Activated naive CD4-positive, alpha-beta T cell treated with anti-CD3 and anti-CD28 coated beads for 36 hours (primary cell): ENCODE measurements at places on chromosomes 1 and 21. TPM values are rescaled to one million over a fixed set of nuclear protein-coding genes. Genes with fewer than 3 reads are reported as not detected.

- H3K4me1 ChIP-seq: peaks cover 8% of the 10 kb centered on the region
- H3K36me3 ChIP-seq: no peaks in the 10 kb centered on the region
- DNase-seq: peak; percentile 37
- peak overlapping the region; percentile 76 for H3K27ac ChIP-seq
- no peak overlapping the region for H3K4me3 ChIP-seq
Observed at GRCh38 chr21:43352568-43353281, 74.2 kb downstream of the SIK1 start.

- peaks cover 4% of the 10 kb centered on the region for H3K36me3 ChIP-seq
- H3K27me3 ChIP-seq: no peaks in the 10 kb centered on the region
- H3K4me3 ChIP-seq: no peak overlapping the region
- no peak overlapping the region for H3K27ac ChIP-seq
- no peaks in the 10 kb centered on the region for H3K4me1 ChIP-seq
- DNase-seq: no peak
Observed at GRCh38 chr1:198845851-198846250, 207.0 kb downstream of the PTPRC start.

Gene TAF12
- total RNA-seq: 22.5 TPM

- no peak overlapping the region for H3K27ac ChIP-seq
- peaks cover 13% of the 10 kb centered on the region for H3K27me3 ChIP-seq
- no peaks in the 10 kb centered on the region for H3K4me1 ChIP-seq
- H3K36me3 ChIP-seq: no peaks in the 10 kb centered on the region
- DNase-seq: no peak
Observed at GRCh38 chr1:22925111-22925510, 47.6 kb downstream of the LACTBL1 start.

DNA sequence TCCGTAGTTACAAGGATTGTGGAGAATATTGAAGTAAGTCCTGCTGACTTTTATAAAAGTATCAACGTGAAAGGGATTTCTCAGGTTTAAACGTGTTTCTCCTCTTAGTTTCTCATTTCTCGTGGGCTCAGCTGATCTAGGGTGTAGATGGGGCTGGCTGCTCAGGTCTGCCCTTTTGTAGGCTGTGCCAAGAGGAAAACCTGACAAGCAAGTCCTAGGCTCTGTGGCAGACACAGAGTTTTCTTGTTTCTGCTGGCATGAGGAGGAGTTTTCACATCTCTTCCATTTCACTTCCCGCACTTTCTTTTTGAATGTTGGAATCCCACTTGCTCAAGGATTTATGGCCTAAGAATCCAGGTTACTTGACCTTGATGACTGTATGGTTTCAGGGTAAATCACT is 14.8 kb downstream of the VPS13D start:
- H3K4me3 ChIP-seq: no peak overlapping the region
- H3K4me1 ChIP-seq: peaks cover 2% of the 10 kb centered on the region
- no peaks in the 10 kb centered on the region for H3K27me3 ChIP-seq

- no peak overlapping the region for H3K27ac ChIP-seq
- no peak overlapping the region for H3K4me3 ChIP-seq
- H3K27me3 ChIP-seq: no peaks in the 10 kb centered on the region
- no peaks in the 10 kb centered on the region for H3K4me1 ChIP-seq
- DNase-seq: no peak
Observed at GRCh38 chr1:155761736-155762405, 73.0 kb downstream of the DAP3 start.
